ENCODE measurements at places on chromosomes 7 and 10. TPM values are rescaled to one million over a fixed set of nuclear protein-coding genes. Genes with fewer than 3 reads are reported as not detected.

The AKR1C3 gene
- 31.5 TPM for total RNA-seq

- no peak for DNase-seq
- H3K4me1 ChIP-seq, result no peaks in the 10 kb centered on the region
- no peaks in the 10 kb centered on the region for H3K36me3 ChIP-seq
- no peak overlapping the region for H3K27ac ChIP-seq
- H3K27me3 ChIP-seq, result no peaks in the 10 kb centered on the region
Observed at GRCh38 chr7:132518102-132518838, 58.0 kb downstream of the PLXNA4 start.

DNA sequence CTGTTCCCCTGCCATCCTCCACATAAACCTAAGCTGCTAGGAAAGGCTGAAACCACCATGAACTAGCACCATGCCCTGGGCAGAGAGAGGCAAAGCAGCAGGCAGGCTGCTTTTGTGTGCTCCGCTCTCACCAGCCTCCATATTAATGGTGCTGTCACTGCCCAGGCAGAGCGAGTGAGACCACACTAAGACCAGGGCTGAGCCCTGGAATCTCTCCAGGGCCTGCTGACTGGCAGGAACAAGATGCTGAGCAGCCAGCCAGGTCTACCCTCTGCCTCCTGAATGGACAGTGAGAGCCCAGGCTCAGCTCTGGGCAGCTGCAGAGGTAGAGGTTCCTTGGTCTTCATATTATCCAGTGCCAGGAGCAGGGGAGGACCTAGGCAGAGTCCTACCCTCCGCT is 1.6 kb upstream of the CRHR2 start:
- no peak overlapping the region for H3K27ac ChIP-seq
- H3K27me3 ChIP-seq, result peaks cover 59% of the 10 kb centered on the region
- H3K4me3 ChIP-seq, result no peak overlapping the region
- no peak for DNase-seq
- H3K4me1 ChIP-seq, result no peaks in the 10 kb centered on the region

GRCh38 chr10:109114579-109114978 is 808.7 kb downstream of the XPNPEP1 start:
- H3K4me1 ChIP-seq, result no peaks in the 10 kb centered on the region
- H3K36me3 ChIP-seq, result no peaks in the 10 kb centered on the region
- no peaks in the 10 kb centered on the region for H3K27me3 ChIP-seq
- DNase-seq, result no peak

- peaks cover 27% of the 10 kb centered on the region for H3K4me1 ChIP-seq
- DNase-seq, result no peak
- H3K4me3 ChIP-seq, result no peak overlapping the region
- no peaks in the 10 kb centered on the region for H3K36me3 ChIP-seq
Observed at GRCh38 chr10:101123815-101124617, 7.1 kb upstream of the TLX1 start.

GRCh38 chr7:36692456-36692855 is 31.8 kb downstream of the AOAH start:
- no peak overlapping the region for H3K4me3 ChIP-seq
- no peaks in the 10 kb centered on the region for H3K36me3 ChIP-seq
- no peaks in the 10 kb centered on the region for H3K4me1 ChIP-seq
- no peaks in the 10 kb centered on the region for H3K27me3 ChIP-seq
- no peak overlapping the region for H3K27ac ChIP-seq

GRCh38 chr7:3605222-3605621 is 304.2 kb downstream of the SDK1 start:
- no peak overlapping the region for H3K27ac ChIP-seq
- no peaks in the 10 kb centered on the region for H3K36me3 ChIP-seq
- H3K4me3 ChIP-seq, result no peak overlapping the region

- no peaks in the 10 kb centered on the region for H3K27me3 ChIP-seq
- H3K4me3 ChIP-seq, result no peak overlapping the region
- no peak overlapping the region for H3K27ac ChIP-seq
- no peak for DNase-seq
Observed at GRCh38 chr7:3942816-3943745, 642.0 kb downstream of the SDK1 start.

DNA sequence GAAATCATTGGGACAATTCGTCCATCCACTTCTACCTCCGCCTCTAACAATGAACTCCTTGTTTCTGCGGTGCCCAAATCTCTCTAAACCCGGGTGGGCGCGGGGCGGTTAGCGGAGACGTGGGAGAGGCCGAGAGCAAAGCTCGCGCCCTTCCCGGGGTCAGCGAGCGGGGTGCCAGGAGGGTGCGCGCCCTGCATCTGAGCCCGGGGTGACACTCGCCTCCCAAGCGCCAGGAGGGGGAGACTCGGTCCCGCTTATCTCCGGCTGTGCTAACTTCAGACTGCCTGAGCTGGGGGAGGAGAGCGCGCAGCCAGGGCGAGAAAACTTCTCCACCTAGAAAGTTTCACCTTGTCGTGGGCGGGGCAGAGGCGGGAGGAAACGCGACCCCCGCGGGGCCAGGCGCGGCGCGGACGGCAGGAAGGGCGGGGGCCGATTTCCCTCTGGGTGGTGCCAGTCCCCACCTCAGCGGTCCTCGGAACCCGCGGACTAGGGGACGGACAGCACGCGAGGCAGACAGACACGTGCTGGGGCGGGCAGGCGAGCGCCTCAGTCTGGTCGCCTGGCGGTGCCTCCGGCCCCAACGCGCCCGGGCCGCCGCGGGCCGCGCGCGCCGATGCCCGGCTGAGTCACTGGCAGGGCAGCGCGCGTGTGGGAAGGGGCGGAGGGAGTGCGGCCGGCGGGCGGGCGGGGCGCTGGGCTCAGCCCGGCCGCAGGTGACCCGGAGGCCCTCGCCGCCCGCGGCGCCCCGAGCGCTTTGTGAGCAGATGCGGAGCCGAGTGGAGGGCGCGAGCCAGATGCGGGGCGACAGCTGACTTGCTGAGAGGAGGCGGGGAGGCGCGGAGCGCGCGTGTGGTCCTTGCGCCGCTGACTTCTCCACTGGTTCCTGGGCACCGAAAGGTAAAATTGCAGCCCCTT is at the start of gene MET:
MET (plus strand) TSS at position 516 of the 915 bp plus-strand sequence. CDS start 26,889 bp downstream, outside the sequence.
- H3K27me3 ChIP-seq, result no peaks in the 10 kb centered on the region
- H3K4me3 ChIP-seq, result peak within 1 kb of the TSS; percentile 46
- H3K36me3 ChIP-seq, result no peaks in the 10 kb centered on the region

The GCK gene
- 3.0 TPM for total RNA-seq

- H3K27me3 ChIP-seq, result no peaks in the 10 kb centered on the region
- no peak overlapping the region for H3K27ac ChIP-seq
- H3K4me3 ChIP-seq, result no peak overlapping the region
- DNase-seq, result no peak
Observed at GRCh38 chr10:12689893-12690292, 311.6 kb downstream of the CCDC3 start.

GRCh38 chr7:42687211-42688055 is 224.4 kb downstream of the C7orf25 start:
- no peaks in the 10 kb centered on the region for H3K27me3 ChIP-seq
- H3K4me1 ChIP-seq, result no peaks in the 10 kb centered on the region
- H3K36me3 ChIP-seq, result no peaks in the 10 kb centered on the region
- no peak overlapping the region for H3K27ac ChIP-seq
- H3K4me3 ChIP-seq, result no peak overlapping the region

The TFEC gene
- total RNA-seq, result 3.3 TPM

DNA sequence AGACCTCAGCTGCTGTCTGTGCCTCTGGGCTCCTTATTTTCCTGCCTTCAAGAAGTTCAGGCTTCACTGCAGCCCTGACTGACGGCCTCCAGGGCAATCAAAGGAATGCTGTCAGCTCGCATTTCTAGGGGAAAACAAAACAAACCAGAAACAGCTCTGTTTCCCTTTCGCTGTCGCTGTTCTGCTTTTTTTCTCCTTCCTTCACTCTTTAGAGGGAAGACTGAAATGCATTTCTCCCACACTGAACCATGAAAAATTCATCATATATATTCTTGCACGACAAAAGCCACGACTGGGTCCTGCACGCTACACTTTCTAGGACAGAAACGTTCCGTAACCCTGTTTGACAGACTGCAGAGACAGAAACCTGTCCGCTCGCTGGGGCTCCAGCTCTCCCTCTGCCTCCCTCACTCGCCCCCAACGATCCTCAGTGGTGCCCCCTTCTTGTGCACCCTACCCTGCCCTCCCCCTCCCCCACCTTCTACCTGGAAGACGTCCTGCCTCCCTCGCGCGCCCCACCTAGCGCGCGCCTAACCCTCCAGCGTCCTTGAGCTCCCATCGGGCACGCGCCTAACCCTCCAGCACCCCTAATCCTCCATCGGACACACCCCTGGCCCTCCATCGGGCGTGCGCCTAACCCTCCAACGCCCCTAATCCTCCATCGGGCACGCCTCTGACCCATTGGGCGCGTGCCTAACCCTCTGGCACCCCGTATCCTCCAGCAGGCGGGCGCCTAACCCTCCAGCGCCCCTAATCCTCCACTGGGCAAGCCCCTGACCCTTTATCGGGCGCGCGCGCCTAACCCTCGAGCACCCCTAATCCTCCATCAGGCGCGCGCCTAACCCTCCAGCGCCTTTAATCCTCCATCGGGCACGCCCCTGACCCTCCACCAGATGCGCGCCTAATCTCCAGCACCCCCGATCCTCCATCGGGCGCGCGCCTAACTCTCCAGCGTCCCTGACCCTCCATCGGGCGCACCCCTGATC is 37.1 kb downstream of the SVOPL start:
- no peak overlapping the region for H3K4me3 ChIP-seq
- H3K36me3 ChIP-seq, result no peaks in the 10 kb centered on the region
- no peak for DNase-seq
- H3K27me3 ChIP-seq, result no peaks in the 10 kb centered on the region
- H3K27ac ChIP-seq, result no peak overlapping the region

The CUTC gene
- 55.7 TPM for total RNA-seq

DNA sequence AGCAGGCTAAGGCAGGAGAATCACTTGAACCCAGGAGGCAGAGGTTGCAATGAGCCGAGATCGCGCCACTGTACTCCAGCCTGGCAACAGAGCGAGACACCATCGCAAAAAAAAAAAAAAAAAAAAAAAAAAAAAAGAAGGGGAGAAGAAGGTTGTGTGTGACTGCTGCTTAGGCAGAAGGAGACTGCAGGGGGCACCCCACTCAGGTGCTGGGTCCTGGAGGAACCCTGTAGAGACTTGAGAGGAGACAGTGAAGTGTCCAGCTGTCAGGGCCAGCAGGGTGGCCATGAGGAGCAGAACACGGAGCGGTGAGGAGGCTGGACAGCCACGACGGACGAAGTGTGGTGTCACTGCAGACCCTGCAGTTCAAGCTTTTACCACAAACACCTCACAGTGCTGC is 99.0 kb upstream of the NMT2 start:
- H3K4me3 ChIP-seq, result no peak overlapping the region
- no peaks in the 10 kb centered on the region for H3K4me1 ChIP-seq
- DNase-seq, result no peak
- H3K27me3 ChIP-seq, result no peaks in the 10 kb centered on the region
- H3K27ac ChIP-seq, result no peak overlapping the region
- peaks cover 28% of the 10 kb centered on the region for H3K36me3 ChIP-seq

The SLC16A9 gene
- total RNA-seq, result 0.78 TPM

DNA sequence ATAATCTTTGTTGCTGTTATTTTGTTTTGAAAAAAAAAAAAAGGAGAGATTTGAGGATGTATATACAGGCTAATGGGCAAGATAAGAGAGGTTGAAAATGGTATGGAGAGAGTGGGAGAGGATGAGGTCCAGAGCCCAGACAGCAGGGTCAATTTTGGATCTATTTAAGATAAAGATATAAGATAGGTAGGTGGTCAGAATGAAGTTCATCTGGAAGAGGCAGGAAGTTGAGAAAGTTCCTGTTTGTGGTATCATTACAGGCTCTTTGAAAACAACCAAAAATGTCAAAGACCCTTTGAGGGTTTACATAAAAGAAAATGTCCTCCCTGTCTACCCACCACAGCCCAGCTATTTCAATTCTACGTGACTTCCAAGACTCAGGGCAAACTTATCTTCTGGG is 7.5 kb downstream of the CEP41 start:
- no peak overlapping the region for H3K27ac ChIP-seq
- no peaks in the 10 kb centered on the region for H3K36me3 ChIP-seq
- no peak for DNase-seq
- no peak overlapping the region for H3K4me3 ChIP-seq
- no peaks in the 10 kb centered on the region for H3K4me1 ChIP-seq

DNA sequence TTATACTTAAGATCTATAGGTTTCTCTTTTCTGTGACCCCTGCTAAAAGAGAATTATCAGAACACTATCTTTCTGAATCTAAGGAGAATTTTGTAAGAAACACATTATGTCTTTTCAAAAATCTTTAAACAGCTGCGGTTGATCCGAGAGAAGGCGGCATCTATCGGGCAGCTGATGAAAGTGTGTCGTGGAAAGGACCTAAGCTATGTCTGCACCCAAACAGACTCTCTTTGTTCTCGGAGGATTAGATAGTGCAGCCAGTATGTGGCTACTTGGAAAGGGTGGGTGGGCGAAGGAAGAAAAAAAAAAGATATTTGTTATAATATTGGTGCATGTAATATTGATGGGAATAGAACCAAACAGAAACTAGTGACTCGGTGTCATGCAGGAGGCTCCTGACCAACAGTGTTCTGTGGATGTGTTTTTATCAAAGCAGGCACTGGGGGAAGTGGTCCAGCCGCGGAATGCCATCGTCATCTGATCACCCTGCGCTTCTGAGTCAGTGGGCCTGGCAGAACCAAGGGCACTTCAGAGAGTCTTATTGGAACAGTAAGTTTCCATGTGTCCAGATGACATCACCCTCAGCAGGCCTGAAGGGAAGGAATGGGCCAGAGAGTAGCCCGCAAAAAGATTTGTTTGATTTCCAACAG is 509.7 kb upstream of the AKR1E2 start:
- peak overlapping the region; percentile 38 for H3K27ac ChIP-seq
- H3K36me3 ChIP-seq, result no peaks in the 10 kb centered on the region
- H3K4me3 ChIP-seq, result no peak overlapping the region
- no peaks in the 10 kb centered on the region for H3K27me3 ChIP-seq
- H3K4me1 ChIP-seq, result no peaks in the 10 kb centered on the region
- no peak for DNase-seq

GRCh38 chr7:157684157-157684908 is 347.5 kb downstream of the DNAJB6 start:
- H3K36me3 ChIP-seq, result no peaks in the 10 kb centered on the region
- H3K27ac ChIP-seq, result no peak overlapping the region
- H3K4me1 ChIP-seq, result no peaks in the 10 kb centered on the region
- H3K4me3 ChIP-seq, result no peak overlapping the region
- H3K27me3 ChIP-seq, result no peaks in the 10 kb centered on the region

- H3K4me3 ChIP-seq, result no peak overlapping the region
- no peaks in the 10 kb centered on the region for H3K27me3 ChIP-seq
- peaks cover 11% of the 10 kb centered on the region for H3K36me3 ChIP-seq
- DNase-seq, result no peak
- H3K27ac ChIP-seq, result no peak overlapping the region
Observed at GRCh38 chr7:158885624-158886023, 29.3 kb downstream of the DYNC2I1 start.

- H3K27me3 ChIP-seq, result no peaks in the 10 kb centered on the region
- no peak overlapping the region for H3K27ac ChIP-seq
- no peak for DNase-seq
- H3K36me3 ChIP-seq, result no peaks in the 10 kb centered on the region
Observed at GRCh38 chr10:110414548-110415309, 83.0 kb upstream of the DUSP5 start.

Data from tibial nerve (tissue), 4 donors.